ENCODE measurements at places on chromosomes 5 and 9.

DNA sequence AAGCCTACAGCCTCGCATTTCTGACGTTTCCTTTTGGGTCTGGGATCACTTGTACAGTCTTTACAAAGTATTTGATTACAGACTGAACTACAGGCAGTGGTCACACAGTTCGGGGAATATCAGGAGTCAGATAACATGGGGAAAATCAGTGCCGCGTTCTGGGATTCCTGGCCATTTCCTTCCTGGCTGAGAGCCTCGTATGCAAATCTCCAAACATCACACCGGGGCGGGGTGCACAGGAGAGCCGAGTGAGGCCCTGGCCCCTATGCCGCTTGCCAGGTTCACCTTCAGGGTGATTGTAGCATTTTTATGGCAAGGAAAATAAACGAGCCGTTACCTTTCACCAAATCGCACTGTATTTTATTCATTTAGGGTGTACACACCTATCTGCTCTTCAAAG, 29.6 kb upstream of the SLC9A3 start:
- DNase-seq, result no peak

- no peak for DNase-seq
Measured at GRCh38 chr9:121772600-121773285, 121.3 kb downstream of the DAB2IP start.

DNA sequence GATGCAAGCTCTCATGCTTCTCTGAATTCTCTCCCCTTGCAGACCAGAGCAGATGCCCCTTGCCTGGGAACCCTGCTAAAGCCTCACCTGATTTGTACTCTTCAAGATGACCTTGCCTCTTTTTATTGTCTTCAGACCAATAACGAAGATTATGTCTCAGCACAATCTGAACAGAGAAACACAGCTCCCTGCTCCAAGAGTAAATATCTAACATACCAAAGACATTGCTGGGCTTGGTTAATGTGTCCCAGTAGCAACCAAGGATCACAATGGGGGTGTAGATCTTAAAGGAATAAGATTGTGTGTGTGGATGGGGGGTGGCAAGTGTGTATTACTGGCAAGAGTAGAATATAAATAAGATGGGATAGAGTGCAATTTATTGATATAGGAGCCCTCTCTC, 67.6 kb upstream of the LHFPL2 start:
- no peak for DNase-seq

GRCh38 chr5:118121258-118121657, 867.1 kb downstream of the DTWD2 start:
- DNase-seq, result no peak

GRCh38 chr5:11928909-11929308, 24.7 kb upstream of the CTNND2 start:
- no peak for DNase-seq

- DNase-seq, result no peak
Measured at GRCh38 chr5:18745042-18745987, 1111.1 kb downstream of the TAF11L14 start.

GRCh38 chr9:114722937-114723620, 41.1 kb upstream of the TEX48 start:
- no peak for DNase-seq

DNA sequence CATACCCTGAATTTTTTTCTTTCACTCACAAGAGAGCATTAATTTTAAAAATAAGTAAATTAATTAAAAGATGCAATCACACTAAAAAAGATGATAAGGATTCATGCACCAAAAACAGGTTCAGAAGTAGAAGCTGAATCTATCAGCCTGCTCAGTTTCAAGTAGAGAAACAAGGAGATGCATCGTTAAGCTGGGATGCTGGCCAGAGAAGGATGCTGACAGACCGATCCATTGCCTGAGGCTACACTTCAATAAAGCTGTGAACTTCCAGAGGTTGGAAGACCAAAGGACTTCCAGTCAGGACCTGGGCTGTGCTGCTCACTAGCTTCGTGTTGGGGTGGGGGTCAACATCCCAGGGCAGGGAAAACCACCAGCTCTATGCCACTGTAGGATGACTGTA, 457.7 kb downstream of the EFNA5 start:
- no peak for DNase-seq

- no peak for DNase-seq
Measured at GRCh38 chr9:13805546-13805945, 508.4 kb downstream of the NFIB start.

DNA sequence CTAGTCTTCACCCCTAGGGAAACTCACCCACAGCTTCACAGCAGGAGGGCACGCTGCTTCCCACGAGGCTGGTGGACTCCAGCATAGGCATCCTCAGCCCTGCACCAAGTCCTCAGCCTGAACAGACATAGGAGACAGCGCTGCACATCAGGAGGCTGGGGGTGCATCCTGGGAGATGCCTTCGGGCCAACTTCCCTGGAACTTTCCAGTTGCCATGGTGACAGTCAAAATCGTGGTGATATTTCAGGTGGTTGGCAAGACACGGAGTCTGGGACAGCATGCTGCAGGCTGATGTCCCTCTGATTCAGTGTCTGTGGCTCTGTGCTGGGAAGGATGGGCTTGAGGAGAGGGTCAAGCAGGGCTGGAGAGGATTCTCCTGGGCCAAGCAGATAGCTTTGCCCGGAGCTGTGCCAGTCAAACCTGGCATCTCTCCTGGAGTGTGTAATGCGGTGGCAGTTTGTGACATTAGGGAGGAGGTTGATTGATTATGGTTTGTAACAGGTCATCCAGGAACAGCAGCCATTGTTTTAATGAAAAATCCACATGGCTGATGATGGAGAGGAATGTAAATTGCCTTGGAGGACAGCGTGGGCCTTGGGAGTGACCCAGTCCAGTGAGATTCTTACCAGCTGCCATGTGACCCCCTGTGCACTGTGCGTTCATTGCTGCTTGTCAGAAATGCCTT, 35.6 kb upstream of the SEMA4D start:
- no peak for DNase-seq

- no peak for DNase-seq
Measured at GRCh38 chr5:45692481-45692880, 3.7 kb downstream of the HCN1 start.

- DNase-seq, result no peak
Measured at GRCh38 chr5:121987052-121987684, 25.4 kb downstream of the SRFBP1 start.

DNA sequence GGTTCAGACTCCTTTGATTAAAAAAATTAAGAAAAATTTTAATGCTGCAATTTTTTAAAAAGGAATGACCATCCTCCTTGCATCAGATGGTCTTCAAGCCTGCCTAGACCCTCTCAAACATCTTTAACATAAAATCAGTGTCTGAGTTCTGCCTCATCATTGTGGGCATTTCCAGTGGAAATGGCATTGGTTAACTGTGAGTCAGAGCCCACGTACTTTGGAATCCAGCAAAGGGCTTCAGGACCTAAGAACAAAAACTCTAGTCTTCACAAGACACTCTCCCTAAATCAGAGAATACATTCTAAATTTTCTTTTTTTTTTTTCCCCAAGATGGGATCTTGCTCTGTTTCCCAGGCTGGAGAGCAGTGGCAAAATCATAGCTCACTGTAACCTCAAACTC, 9.4 kb upstream of the C5orf15 start:
- no peak for DNase-seq

DNA sequence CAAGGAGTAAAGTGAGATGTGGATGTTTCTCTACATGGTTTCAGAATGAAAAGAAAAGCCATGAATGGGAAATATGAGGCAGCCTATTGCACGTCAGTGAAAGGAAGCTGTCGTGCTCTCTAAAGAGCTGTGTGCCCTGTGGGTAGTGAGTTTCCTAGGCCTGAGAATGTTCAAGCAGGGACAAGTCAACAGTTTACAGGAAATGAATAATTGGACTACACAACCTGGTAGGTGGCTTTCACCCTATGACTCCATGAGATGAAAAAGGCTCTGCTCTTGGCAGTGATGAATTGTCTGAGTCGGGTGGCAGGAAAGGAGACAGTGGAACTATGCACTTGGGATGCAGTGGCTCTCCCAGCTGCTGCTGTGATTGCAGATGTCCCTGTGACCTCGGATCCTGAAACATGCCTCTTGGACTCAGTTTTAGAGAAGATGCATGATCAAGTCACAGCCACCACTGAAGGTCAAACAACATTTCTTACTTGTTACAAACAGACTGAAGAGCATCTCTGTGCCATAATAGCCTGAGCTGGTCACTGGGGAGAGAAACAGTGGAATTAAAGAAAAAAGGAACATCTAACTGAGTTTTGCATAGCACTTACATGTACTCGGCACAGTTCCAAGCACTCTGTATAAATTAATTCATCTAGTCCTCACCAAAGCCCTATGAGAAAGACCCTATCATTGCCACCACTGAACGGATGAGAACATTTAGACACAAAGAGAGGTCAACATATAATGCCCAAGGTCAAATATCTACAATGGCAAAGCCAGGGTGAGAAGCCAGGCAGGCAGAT, 293.7 kb downstream of the SPOCK1 start:
- DNase-seq, result no peak

DNA sequence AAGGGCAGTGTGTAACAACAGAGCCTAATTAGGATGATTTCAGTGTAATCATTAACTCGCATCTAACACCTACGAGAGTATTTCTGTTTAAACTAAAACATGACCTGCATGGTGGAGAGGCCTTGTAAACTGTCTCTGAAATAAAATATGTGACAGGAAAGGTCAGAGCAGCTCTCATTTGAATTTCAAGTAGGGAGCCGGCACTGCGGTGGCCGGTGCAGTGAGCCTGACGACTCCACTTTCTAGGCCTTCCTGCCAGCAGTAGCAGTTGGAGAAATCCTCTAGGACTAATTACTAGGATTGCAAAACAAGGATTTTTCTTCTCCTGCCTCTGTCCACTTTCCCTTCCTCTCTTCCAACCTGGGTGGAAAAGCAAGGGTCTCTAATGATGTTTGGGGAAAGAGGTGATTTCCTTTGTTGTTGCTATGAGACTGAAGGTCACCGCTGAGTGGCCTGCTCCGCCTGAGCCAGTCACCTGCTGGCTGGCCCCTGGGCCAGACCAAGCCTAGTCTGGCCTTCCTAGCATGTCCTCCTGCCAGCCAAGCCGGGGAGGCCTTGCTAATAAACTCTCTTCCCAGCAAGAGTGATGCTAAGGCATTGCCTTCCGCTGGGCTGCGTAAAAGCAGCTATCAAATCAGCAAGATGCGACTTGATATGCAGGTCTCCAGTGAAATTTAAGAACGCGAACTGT, 245.7 kb downstream of the PSAT1 start:
- no peak for DNase-seq

GRCh38 chr9:73880101-73880500, 617.0 kb upstream of the RORB start:
- no peak for DNase-seq

GRCh38 chr9:129929496-129930125, 94.4 kb downstream of the USP20 start:
- no peak for DNase-seq

GRCh38 chr9:5596173-5596572, 32.7 kb upstream of the RIC1 start:
- DNase-seq, result no peak

GRCh38 chr5:6403416-6403815, 25.1 kb upstream of the MED10 start:
- DNase-seq, result no peak

- DNase-seq, result no peak
Measured at GRCh38 chr9:18888290-18888689, 144.7 kb downstream of the SAXO1 start.

DNA sequence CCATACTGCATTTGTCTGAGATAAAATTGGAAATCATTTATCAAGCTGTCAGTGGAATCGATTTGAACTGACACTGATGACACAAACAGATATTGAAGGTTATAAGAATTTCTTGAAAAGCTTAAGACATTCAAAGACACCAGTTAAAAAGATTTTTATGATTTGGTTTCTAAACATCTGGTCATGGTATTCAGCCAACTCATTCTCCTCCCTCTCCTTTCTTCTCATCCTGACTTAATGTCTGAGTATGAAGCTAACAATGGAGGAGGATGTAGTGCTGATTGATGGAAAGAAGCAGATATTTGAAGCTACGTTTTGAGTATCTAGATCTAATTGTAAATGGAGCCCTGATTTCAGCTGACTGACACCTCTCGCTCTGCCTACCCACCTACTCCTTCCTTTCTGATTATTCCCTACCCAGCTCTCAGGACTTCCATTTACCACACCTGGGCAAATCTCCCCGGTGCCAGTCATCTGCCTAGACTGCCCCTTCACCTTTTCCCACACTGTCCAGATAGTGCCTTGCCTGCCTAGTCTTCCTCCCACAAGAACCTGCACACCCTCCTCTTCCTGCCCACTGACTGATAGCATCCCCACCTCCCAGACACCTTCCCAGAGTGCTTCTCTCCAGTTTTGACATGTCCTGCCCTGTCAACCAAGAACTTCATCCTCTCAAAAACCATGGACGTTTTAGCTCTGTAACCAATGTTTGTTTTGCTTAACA, 20.7 kb upstream of the LIFR start:
- DNase-seq, result no peak

- DNase-seq, result no peak
Measured at GRCh38 chr5:155728857-155729683, 597.9 kb upstream of the SGCD start.

- DNase-seq, result no peak
Measured at GRCh38 chr5:10637944-10638343, 74.1 kb downstream of the ANKRD33B start.

- no peak for DNase-seq
Measured at GRCh38 chr9:89630508-89630907, 25.7 kb downstream of the GADD45G start.

- no peak for DNase-seq
Measured at GRCh38 chr5:53578854-53579253, 18.4 kb downstream of the NDUFS4 start.

DNA sequence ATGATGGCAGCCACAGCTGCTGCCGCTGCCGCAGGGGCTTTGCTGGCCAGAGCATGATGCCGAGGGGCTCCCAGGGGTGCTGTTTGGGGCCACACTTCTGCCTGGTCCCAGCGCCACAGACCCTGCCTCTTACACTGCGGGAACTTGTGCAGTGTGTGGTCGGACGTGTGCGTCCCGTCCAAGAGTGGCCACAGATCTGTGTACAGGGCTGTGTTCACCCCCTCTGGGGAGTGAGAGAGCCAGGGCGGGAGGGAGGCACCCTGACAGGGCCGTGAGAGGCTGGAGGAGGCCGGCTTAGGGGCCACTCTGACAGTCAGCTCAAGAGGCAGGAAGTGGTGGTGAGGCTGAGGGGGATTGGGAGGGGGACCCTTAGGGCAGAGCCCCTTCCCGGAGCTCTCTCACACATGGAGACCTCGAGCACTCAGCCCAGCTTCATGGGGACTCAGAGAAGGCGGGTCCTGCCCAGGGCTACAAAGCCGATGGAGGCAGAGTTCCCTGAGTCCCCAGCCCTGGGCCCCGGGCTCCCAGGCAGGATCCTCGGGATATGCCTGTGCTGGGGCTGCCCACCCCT, 13.1 kb upstream of the CARD19 start:
- DNase-seq, result no peak

GRCh38 chr5:73633060-73633459, 7.1 kb downstream of the ARHGEF28 start:
- DNase-seq, result no peak

- DNase-seq, result no peak
Measured at GRCh38 chr5:125109293-125109692, 362.9 kb upstream of the ZNF608 start.

Measured in stimulated activated CD8-positive, alpha-beta memory T cell treated with anti-CD3 and anti-CD28 coated beads, Interleukin-4, amount 100 ng/mL, for 4 hours (primary cell).